Esophagus squamous epithelium (tissue), 5 donors: ENCODE measurements at places on chromosomes 12 and 14.

GRCh38 chr14:88168498-88169165, 154.4 kb downstream of the KCNK10 start:
- no peak for DNase-seq

DNA sequence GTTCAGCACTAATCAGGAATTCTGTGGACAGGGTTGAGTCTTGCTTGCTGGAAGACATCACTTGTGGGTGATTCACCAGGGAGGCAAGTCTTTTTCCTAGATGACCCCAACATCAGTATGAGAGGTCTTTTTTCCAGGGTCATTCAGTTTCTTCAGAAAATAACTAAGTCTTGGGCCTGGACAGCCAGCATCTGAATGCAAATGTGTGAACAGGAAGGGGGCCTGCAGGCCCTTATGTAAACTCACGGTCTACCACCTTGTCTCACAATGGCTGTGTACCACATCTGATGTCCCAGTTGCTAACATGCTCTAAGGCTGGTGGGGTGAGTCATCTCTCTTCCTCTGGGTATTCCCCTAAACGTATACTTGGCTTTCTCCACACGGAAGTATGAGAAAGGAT, 79.2 kb downstream of the HECTD4 start:
- DNase-seq, result no peak

DNA sequence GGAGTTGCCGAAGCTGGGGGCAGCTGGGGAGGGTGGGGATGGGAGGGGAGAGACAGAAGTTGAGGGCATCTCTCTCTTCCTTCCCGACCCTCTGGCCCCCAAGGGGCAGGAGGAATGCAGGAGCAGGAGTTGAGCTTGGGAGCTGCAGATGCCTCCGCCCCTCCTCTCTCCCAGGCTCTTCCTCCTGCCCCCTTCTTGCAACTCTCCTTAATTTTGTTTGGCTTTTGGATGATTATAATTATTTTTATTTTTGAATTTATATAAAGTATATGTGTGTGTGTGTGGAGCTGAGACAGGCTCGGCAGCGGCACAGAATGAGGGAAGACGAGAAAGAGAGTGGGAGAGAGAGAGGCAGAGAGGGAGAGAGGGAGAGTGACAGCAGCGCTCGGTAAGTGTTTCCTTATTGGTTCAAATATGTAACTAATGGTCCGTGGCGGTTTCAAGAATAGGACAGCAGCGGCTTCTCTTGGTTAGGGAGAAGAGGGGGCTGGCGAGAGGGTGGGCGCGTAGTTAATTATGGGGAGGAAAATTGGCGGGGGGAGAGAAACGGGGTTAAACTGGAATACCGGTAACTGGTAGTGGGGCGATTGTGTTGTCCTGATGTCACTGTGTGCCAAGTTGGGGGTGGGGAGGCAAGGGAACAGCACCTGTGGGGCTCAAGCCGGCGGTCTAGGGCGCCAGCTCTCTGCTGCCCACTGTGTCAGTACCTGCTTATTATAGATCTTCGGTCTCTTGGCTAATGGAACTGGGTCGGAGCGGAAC, 8.4 kb downstream of the HOXC8 start:
- no peak for DNase-seq

DNA sequence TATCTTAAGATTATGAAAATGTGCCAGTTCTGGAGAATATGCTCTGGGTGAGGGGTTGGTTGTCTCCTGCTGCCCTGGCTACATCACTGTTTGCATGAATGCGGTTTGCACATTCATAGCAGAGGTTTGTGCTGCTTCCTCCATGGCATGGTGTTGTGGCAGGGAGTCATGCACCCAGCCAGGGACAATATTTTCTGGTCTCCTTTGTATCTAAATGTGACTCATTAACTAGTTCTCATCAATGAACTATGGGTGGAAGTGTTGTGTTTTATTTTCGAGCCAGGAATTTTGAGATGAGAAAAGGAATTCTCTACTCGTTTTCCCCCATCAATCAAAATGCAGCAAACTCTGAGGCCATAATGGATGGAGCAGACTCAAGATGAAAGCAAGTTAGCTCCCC, 527.3 kb downstream of the SNAPC1 start:
- DNase-seq, result no peak

DNA sequence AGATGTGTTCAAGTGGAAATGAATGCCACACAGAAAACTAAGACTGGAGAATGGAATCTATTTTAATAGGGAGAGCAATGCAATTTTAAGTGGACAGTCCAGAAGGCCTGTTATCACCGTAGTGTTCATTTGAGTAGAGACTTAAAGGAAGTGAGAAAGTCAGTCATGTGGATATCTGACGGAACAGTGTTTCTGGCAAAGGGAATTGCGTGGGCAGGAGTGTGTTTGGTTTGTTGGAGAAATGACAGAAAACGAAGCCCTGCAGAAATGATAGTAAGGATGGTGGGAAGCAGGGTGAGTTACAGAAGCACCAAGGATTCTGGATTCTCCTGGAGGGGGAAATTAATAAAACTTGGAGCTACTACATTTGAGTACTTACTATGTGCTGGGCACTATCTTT, 776.6 kb downstream of the MED13L start:
- no peak for DNase-seq

DNA sequence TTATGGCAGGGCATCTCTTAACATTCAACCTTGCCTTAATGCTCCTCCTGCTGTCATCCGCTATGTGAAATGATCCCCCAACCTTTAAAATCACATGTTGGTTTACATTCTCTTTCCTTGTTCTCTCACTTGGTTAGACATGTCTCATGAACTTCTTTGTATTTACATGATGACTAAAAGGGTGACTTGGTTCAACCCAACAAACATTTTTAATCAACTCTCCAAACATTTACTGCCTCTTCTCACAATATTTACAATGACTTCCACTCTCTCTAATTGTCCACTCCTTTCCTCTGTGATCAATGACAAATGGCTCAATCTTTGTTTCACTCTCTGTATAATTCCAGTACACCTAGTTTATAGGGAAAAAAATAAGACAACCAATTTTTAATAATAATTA, 506.1 kb downstream of the NELL2 start:
- DNase-seq, result no peak

DNA sequence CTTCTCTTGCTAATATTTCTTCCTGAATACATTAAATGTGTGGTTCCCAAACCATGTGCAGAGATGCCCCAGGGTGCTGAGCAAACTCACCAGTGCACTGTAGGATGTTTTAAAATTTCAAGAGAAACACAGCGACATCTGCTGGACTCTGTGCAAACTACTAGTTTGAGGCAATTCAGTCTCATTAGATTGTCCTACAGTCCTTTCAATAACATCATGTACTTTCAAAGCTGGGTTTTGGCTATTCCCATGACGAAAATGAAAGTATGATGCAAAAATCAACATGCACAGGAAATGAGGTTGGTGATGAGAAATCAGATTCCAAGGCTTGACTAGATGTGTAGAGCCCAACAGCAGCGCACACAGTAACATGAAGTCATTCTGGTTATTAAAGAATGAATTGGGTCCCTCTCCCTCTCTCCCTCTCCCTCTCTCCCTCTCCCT, 66.3 kb downstream of the CLIP1 start:
- no peak for DNase-seq

- no peak for DNase-seq
Observed at GRCh38 chr12:82723093-82723492, 36.4 kb downstream of the TMTC2 start.

DNA sequence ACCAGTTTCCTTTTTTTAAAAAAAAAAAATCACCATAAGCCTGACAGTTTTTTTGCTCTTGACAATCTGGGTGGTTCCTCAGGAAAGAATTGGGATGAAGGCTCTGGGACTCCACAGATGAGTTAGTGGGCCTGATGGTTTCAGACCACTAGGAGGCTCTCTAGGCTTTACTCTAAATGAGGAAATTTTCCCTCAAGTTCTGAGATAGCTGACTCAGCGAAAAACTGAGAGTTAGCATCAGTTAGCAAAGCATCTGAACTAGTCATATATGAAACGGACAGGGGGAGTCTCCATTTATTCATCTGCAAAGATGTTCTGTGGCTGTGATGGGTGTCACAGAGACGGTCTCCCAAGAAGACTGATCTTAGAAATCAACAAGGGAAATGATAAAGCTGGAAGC, 314.3 kb upstream of the OR4E1 start:
- DNase-seq, result no peak

DNA sequence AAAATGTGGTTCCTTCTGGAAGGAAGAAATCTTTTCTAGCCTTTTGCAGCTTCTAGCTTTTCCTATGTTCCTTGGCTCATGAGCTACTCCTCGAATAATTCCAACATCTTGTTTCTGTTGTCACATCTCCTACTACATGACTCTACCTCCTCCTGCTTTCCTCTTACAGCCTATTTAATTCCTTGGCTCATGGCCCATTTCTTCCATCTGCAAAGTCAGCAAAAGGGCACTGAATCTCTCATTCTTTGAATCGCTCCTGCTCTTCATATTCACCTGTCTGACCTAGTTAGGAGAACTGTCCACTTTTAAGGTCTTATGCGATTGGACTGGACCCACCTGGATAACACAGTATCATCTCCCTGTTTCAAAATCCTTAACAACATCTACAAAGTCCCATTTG, 15.8 kb downstream of the PRKD1 start:
- DNase-seq, result no peak

DNA sequence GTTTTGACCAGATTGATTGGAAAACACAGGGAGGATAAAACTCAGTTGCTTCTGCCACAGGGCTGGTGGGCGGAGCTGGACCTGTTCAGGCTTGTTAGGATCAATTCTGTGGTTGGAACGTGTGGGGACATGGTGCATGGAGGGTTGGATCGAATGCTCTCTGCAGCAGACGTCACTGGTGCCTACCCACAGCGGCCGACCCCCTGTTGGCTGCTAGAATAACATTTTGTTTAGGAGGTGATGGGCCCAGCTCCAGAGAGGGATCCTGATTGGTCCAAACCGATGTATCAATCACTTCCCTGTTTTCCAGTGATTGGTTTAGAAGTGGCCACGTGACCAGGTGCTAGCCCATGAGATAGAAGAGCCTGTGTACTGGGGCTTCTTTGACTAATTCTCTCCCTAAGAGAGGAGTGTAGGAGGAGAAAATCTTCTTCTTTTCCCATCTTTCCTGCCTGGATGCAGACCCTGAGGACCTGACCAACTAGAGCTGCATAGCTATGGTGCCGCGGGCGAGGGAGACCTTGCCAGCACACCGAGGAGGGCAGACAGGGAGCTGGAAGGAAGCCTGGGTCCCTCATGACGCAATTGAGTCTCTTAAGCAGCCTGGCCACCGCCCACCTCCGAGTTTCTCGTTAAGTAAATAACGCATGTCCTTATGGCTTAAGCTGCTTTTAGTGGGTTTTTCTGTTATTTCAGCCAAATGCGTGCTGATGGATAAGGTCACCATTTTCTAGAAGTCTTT, 163.5 kb downstream of the AACS start:
- no peak for DNase-seq

- DNase-seq, result no peak
Observed at GRCh38 chr14:52583544-52583943, 30.9 kb downstream of the GPR137C start.

DNA sequence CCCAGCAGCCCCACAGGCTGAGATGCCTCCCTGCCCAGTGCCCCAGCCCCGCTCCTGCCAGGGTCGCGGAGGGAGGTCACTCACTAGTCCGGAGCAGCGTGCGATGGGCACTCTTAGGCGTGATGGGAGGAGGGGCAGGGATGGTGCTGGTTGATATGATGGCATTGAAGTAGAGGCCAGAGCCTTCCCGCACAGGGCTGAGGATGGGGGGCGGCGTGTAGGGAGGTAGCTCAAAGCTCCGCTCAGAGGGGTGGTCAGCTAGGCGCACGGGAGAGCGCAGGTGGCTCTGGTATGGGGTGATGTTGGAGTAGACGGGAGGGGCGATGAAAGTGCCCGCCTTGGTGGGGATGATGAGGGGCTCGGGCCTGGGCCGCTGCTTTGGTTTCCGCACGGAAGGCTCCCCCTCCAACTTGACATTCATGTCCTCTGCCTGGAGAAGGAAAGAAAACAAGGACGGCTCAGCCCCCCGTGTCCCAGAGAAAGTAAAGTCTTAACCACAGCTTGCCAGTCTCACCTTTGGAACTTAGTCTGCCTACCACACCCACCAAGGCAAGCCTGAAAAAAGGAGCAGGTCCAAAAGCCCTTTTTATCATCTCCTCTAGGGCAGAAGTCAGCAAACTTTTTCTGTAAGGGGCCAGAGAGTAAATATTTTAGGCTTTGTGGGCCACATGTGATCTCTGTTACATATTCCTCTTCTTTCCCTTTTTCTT, 15.5 kb upstream of the PNMA1 start:
- no peak for DNase-seq

GRCh38 chr12:119915894-119916510, 38.9 kb upstream of the CIT start:
- no peak for DNase-seq

DNA sequence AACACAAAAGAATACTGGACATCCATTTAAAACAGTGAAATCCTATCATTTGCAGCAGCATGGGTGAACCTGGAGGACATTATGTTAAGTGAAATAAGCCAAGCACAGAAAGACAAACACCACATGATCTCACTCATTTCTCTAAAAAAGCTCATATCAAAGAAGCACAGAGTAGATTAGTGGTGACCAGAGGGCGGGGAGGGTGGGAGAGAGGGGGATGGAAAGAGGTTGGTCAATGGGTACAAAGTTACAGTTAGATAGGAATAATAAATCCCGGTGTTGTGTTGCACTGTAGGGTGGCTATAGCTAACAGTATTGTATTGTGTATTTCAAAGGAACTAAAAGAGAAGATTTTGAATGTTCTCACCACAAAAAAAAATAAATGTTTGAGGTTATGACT, 52.4 kb downstream of the DUSP6 start:
- DNase-seq, result no peak

- DNase-seq, result no peak
Observed at GRCh38 chr12:104828015-104828414, 130.1 kb downstream of the SLC41A2 start.

DNA sequence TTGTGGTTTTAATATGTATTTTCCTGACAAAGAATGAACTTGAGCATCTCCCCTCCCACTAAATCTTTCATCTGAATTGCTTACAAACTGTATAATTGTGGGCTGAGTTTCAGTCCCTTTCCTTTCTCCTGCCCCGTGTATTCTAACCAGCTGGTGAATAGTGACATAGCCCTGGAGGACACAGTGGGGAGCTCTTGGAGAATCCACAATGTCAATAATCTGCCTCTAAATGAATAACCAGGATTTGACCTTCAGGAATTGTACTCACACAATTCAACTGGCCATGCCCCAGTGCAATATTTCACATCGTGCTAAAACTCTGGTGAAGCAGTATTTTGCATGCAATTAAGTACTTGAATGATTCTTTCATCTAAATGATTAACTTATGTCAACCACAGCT, 177.2 kb downstream of the C12orf42 start:
- DNase-seq, result no peak
